ENCODE measurements at places on chromosomes 11 and 22.

DNA sequence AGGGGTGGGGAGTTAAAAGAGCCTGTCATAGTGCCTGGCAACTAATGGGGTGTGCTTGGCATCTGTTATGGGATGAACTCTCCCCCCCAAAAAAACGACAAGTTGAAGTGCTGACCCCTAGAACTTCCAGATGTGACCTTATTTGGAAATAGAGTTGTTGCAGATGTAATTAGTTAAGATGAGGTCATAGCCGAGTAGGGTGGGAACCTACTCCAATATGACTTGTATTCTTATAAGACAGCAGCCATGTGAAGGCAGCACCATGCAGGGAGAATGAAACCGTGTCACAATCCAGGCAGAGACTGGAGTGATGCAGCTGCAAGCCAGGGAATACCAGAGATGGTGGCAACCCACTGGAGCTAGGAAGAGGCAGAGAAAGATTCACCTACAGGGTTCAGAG lies 394.5 kb downstream of the TENM4 start:
- no peak for DNase-seq

DNA sequence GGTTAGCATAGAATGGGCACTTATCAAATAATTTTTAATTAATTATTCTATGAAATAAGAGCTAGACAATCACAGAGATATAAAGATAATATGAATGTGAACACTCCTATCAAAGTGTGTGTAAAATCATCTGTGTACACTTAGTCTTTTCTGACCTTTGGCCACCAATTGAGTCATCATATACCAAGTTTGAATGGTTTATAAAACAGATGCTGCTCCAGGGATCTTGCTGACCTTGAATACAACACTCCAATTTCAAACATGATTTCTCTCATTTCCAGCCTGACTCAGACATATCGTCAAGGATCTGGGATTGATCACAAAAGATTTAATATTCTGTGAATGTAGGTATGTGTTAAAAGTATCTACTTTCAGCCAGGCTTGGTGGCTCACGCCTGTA lies 2.9 kb upstream of the OR51V1 start:
- no peak for DNase-seq

GRCh38 chr11:127844876-127845275 lies 742.5 kb downstream of the ETS1 start:
- DNase-seq: no peak

DNA sequence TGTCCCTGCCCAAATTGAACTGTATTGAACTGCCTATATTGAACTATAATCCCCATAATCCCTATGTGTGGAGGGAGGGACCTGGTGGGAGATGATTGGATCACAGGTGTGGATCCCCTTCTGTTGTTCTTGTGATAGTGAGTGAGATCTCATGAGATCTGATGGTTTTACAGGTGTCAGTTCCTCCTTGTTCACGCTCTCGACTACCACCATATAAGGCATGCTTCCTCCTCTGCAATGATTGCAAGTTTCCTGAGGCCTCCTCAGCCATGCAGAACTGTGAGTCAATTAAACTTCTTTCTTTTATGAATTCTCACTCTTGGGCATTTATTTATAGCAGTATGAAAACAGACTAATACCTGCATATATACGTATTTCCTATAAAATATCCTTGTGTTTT lies 206.5 kb upstream of the PDGFD start:
- DNase-seq: no peak

- no peak for DNase-seq
Observed at GRCh38 chr11:47351156-47352126, 1.1 kb downstream of the MYBPC3 start.

DNA sequence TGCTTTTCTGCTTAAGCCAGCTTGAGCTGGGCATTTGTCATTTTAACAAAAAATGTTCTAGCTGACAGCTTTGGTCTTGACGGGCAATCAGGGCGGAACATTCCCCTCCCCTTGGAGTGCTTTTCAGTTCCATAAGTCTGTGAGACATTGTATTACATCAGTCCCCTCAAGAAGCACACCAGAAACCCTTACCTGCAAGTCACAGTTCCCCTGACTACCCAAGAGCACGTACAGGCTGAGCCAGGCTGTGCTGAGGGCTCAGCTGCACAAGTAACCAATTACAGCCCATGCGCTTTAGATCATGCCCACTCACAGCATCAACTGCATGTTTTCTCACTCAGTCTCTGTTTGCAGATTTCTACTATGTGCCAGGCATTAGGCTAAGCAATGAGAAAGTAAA lies 19.1 kb downstream of the HIRA start:
- no peak for DNase-seq

DNA sequence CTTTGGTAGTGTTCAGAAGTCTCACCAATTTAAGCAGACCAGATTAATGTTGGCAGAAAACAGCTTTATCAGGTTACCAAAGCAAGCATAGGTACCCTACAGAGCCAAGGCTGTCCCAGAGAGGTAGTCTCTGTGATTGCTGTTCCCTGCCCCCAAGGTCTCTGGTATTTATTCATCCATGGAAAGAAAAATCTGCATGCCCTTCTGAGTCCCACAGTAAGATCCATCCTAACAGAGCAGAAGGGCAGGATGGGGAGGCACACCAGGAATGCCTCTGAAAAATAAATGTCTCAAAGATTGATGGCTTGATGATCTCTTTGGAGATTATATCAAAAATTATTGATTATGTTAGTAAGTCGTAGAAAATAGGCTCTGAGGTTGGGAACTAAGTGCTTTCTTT lies 122.8 kb downstream of the FAT3 start:
- DNase-seq: no peak

GRCh38 chr22:26045051-26045450 lies 124.2 kb upstream of the SEZ6L start:
- DNase-seq: no peak

DNA sequence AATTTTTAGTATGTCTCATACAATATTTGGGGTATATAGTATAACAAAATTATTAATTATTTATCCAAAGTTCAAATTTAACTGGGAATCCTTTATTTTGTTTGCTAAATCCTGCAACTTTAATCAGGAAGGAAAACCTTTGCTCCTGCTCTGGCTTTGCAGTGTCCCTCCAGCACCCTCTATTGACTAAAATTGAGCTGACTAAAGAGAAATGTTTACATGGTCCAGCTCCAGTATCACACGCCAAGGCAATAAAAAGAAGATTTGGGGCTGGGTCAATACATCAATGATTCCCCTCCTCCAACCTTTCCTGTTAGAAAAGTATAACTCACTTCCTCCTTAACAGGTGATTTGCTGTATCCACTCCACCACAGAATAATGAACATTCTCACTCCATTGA lies 153.0 kb upstream of the LRRC4C start:
- no peak for DNase-seq

DNA sequence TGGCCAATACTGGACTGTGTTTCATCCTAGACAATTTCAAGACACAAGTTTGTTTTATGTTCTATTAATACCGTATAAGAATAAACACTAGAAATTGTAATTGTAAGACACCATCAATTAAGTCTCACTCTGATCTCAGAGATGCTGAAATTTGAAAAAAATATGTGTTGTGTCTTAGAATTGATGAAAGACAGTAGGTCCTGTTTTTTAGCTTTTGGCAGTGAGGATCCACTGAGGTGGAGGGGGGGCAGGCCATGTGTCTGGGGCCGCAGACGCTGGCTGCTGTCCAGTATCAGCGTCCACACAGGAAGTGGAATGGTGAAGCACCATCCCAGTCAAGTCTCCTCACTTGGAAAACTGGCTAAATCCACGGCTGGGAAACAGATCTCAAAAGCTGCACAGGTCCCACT lies 22.5 kb upstream of the ALG8 start:
- DNase-seq: no peak

- no peak for DNase-seq
Observed at GRCh38 chr11:50080256-50080655, 47.6 kb downstream of the OR4C45 start.

GRCh38 chr11:123924027-123924426 lies 15.4 kb upstream of the OR4D5 start:
- DNase-seq: no peak

DNA sequence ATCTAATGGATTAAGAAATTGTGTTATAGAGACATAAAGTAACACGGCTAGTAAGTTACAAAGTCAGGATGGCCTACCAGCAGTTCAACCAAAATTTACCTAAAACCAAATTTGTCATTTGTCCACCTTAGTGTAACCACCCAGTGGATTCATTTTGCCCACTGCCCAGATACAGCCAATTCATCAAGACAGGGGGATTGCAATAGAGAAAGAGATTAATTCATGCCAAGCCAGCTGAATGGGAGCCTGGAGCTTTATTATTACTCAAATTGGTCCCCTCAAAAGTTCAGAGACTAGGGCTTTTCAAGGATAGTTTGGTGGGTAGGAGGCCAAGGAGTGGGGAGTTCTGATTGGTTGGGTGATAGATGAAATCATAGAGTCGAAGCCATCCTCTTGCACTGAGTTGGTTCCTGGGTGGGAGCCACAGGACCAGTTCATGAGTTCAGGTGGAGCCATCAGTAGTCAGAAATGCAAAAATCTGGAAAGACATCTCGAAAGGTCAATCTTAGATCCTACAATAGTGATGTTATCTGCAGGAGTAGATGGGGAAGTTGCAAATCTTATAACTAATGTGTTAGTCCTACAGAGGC lies 304.2 kb upstream of the CADM1 start:
- no peak for DNase-seq

- DNase-seq: no peak
Observed at GRCh38 chr11:1006762-1007161, 29.8 kb downstream of the MUC6 start.

DNA sequence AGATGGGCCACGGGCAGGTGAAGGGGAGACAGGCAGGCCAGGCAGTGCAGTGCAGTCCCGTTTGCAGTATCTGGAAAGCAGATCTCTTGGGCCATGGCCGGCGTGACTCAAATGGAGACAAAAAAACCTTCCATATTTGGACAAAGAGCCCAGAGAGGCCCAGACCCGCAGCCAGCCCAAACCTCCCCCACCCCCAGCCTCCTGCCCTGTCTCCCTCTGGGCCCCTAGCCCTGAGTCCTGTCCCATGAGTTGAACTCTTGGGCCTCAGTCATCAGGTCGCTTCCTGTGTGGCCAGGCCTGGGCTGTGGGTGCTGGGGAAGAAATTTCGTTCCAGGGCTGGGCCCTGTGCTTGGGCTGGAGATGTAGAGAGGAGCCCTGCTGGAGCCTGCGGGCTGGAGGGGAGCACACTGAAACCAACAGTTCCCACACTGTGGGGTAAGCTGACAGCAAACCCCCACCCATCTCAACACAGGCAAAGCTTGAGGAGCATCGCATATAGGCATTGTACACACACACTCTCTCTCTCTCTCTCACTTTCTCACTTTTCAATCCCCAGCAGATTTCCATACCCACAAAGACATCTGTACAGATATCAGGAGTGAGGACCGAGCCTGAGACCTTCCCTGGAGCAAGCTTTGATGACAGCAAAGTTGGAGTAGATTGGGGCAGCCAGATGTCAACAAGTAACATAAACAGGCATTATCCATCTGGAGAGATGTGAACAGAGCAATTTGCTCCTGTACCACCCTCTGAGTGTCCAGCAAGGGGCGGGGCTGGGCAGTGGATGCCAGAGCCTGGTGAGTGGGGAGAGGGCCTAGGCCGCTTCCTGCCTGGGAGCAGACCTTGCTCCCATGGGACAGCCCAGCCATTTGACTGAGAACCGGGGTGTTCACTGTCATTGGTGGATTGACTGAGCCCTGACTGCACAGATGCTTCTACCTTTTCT lies 17.2 kb downstream of the ARHGEF17 start:
- no peak for DNase-seq

GRCh38 chr22:39967996-39968972 lies 8.1 kb downstream of the TMA7B start:
- no peak for DNase-seq

GRCh38 chr11:130122141-130122575 lies 37.4 kb upstream of the ST14 start:
- no peak for DNase-seq

DNA sequence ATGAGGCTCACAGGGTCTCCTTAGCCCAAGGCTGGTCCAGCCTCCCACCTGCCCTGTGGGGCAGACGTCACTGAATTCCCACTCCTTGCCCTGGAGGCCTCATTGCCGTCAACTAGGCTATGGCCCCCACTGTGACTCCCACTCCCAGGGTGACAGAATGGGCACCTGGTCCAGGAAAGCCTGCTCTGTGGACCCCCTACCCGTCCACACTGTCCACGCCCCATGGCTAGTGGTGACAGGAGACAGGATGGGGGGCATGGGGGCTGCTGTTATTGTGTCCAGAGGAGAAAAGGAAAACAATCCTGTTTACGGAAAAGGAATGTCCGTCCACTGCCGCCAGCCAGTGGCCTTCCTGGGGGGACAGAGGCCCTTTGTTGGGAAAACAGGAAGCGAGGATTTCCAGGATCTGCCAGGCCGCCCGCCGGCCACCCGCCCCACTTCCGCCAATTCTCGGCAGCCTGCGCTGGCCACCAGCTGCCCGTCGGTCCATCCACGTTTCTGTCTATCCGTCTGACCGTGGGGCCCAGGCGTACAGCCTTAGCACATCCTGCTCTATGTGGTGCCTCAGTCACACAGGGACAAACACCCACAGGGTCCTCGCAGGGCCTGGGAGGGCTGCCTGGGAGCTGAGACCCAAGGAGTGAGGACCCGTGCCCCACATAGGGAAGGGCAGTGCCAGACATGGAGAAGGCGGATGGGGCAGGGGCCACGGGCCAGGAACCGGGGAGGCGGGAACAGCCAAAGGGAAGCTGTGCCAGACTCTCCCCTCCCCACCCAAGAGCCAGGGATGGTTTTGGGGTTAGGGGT lies 19.5 kb downstream of the CRELD2 start:
- DNase-seq: no peak

DNA sequence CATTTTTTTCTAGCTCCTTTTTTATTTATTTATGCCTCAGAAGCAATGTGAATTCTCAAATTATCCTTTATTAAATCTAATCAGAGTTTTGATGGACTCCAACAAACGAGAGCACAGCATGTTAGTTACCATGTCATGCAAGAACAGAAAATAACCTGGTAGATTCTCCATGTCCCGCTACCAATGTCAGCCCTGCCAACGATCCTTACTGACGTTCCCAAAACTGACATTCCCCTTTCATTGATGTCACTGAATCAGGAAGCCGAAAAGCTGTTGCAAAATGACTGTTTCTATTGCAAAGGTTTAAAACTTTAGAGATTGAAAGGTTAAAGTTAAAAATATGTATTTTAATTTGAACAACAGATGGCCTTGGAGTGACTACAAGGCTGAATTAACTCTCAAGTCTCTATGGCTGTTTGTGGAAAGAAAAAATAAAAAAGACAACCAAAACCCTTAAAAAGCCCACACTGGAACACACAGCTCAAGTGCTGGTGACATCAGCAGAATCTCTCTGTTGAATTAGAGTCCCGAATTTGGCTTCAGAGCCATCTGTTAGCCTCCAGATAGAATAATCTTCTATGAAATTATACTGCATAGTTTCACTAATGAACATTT lies 96.8 kb downstream of the BDNF start:
- no peak for DNase-seq

- no peak for DNase-seq
Observed at GRCh38 chr22:48346311-48346710, 1481.4 kb downstream of the BRD1 start.
